ENCODE measurements at places on chromosomes 1 and 21.

DNA sequence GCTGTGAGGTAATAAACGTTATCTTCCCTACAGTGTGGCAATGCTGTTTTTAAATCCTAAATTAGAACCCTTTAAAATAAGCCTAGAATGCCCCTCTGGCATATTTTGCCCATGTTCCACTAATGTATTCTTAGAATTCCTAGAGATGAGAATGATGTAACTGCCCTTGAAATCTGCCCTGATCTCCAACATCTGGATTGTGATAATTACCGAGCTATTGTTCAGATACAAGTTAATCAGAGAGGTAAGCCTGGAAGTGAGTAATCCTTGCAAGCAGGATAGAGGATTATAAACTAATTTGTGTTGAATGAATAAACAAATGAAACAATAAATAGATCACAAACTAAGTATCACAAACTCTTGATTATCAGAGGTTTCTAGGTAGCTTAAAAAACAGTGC lies 107.8 kb upstream of the DMRTA2 start:
- no peak for DNase-seq

DNA sequence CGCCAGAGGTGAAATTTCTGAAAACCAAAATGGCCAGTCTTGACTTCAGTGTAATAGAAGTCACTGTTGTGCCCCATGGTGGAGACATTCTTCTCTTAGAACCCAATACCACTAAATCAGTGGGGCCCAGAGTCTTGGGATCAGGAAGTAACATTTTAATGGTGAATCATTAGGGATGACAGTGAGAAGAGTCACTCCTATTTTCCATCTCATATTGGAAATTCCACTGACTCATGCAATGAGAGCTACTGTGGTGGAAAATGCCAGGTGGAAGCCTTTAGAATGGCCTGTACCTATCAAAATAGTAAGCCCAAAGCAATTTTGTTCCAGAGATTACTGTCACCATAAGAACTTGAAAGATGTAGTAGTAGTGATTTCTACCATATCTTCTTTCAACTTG lies 20.6 kb upstream of the PPM1J start:
- DNase-seq: no peak

DNA sequence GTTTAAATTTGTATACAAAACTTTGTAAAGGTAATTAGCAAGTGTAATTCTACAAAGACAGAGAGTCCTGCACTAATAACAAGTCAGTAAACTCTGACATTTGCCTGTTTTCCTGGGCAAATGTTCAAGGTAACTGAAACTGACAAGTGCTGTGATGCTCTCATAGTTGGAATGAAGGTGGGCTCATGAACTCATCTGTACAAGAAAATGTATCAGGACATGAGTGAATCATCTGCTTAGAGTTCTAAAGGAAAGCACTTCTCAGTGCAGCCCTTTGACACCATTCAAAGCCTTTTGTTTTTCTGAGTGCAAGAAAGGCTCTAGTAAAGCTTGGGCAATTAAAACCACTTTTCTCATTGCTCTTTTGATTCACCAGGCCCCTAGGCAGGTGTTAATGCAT lies 91.5 kb downstream of the UROD start:
- DNase-seq: no peak

GRCh38 chr1:229437443-229437842 lies 3.5 kb upstream of the ACTA1 start:
- no peak for DNase-seq
